ENCODE measurements at places on chromosomes 11 and 22.
A peak's percentile ranks its signal among the peaks of the same experiment; 100 is the strongest.

- DNase-seq = no peak
These were observed 4.5 kb upstream of the MYOD1 start for GRCh38 chr11:17714870-17715269.

DNA sequence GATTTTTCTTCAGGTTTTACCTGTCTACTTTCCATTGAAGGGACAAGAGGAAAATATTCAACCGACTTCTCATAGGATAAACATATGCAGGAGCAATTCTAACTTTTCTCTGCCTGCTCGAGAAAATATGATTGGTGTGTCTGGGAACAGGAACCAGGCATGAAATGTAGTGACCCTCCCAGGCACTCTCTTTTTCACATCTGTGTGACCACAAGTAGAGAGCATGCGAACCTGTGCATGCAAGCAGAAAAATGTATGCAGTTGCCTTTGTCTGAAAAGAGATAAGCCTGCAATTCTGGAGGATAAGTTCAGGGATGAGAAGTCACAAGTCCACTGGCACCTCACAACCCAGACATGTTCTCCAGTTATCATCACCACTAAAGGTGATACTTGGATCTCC, 583.5 kb upstream of the FAT3 start:
- no peak for DNase-seq

DNA sequence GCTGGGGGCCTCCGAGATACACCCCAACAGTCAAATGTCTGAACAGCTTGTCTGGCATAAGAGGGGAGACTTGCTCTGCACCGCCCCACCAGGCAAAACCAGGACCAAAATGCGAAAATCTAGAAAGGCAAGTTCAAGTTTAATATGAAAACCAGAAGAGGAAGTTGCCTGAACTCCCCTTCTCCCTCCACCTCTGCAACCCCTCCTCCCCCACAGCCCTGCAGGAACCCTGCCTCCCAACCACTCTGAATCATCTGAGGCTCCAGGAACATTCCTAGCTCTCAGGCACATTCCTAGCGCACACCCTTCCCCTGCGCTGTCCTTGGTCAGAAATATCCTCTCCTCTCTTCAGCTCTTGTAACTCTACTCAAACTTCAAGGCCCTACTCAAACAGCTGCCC, 36.7 kb downstream of the ISX start:
- DNase-seq = no peak

DNA sequence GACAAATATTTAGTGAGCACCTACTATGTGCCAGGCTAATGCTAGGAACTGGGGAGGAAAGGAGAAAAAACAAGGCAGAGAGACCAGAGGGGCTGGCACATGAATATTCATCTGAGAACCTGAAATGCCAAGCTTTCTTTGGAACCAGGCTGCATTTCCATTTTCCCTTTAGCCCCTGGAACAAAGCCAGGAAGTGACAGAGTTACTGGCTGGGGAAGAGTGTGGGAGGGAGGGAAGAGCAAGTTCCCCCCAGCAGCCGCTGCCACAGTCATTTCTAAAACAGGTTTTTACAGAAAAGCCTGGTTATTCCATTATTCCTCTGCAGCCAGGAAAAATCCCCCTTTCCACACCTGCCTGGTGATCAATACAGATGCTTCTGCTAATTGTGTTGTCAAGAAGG, 97.0 kb downstream of the SPON1 start:
- DNase-seq = no peak

DNA sequence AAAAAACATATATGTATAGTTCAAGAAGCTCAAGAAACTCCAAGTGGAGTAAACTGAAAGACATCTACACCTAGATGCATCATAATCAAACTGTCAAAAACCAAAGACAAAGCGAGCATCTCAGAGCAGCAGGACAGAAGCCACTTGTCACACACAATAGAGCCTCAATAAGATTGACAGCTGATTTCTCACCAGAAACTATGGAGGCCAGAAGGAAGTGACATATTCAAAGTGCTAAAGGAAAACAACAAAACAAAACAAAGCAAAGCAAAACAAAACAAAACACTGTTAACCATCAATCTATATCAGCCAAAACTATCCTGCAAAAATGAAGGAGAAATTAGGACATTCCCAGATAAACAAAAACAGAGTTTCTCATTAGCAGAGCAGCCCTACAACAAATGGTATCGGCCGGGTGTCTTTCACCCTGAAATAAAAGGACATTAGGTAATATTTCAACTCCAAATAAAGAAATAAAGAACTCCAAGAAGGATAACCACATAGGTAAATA, 65.8 kb upstream of the SEPTIN5 start:
- DNase-seq = no peak

GRCh38 chr11:103396237-103396636, 287.0 kb downstream of the DYNC2H1 start:
- no peak for DNase-seq

DNA sequence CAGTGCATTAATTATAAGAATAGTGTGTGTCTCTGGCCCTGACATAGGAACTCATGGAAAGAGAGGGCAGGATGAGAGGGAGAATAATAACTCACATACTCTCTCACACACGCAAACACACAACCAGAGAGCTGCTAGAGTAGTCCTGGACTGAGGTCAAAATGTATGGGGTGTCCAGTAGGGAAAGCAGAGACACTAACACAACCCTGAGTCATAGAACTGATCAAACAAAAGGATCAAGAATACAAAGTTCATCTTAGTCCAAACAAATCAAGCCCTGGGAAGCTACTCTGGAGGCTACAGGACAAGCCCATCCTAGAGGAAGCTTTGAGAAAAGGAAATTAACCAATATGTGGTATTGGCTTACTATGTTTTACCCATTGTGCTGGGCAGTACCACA, 178.5 kb upstream of the GUCY1A2 start:
- DNase-seq = no peak

GRCh38 chr11:60775420-60775961, 9.6 kb upstream of the MS4A10 start:
- peak; percentile 59 for DNase-seq

- no peak for DNase-seq
These were observed 27.7 kb downstream of the SUSD2 start for GRCh38 chr22:24209016-24209415.

- DNase-seq = no peak
These were observed 1.4 kb downstream of the SLC35C1 start for GRCh38 chr11:45806072-45806933.

GRCh38 chr11:70467201-70468085, 69.1 kb downstream of the CTTN start:
- DNase-seq = no peak

DNA sequence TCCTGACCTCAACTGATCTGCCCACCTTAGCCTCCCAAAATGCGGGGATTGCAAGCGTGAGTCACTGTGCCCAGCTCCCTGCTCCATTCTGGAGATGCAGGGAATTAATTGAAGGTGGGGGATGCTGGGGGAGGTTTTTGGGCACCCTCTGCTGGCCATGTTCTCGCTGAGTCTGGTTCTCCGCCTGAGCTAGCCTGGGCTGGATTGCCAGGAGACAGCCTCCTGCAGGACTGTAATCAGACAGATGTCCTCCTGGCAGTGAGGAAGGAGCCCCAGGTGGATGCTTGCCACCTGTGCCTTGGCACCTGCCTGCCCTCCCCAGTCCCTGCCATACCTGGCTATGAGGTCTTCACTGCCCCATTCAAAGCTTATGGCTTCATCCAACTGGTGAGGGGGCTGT, 5.4 kb downstream of the MTFP1 start:
- no peak for DNase-seq

GRCh38 chr22:50170453-50171318, at the start of gene PANX2:
TSS of gene PANX2 (plus strand) at chr22:50170731. CDS start at chr22:50170731, 0 bp downstream.
- DNase-seq = no peak

GRCh38 chr11:86747801-86748200, 52.5 kb upstream of the PRSS23 start:
- DNase-seq = no peak

DNA sequence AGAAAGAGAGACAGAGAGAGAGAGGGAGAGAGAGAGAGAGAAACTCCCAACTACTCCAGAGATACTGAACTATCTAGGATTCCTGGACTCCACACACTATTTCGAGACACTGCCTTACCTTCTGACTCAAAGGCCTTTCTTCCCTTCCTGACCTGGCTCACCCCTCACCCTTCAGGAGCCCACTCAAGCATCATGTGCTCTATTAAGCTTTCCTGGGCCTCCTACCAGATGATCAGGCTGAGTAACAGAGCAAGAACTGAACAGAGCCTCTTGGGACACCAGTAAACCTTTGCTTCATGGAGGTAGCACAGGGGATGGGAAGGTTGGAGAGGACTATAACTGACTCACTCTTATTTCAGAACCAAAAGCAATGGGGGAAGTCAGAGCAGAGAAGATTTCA, 31.4 kb downstream of the PLEKHA7 start:
- DNase-seq = no peak

DNA sequence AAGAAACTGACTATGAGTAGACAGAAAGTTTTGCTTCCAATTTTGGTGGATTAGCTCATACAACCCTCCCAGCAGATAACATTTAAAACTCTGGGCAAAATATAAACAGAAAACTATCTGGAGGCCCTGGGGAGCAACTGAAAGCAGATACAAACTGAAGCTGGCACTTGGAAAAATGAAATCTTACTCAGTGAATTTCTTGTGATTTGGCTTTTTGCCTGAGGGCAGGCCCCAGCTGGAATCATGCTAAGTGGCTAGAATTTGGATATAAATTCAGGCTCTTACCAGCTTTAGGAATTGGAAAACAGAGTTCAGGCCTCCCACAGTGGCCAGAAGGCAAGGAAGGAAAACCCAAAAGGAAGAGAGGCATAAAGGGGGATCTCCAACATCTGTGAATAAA, 85.8 kb downstream of the EFCAB6 start:
- DNase-seq = no peak

DNA sequence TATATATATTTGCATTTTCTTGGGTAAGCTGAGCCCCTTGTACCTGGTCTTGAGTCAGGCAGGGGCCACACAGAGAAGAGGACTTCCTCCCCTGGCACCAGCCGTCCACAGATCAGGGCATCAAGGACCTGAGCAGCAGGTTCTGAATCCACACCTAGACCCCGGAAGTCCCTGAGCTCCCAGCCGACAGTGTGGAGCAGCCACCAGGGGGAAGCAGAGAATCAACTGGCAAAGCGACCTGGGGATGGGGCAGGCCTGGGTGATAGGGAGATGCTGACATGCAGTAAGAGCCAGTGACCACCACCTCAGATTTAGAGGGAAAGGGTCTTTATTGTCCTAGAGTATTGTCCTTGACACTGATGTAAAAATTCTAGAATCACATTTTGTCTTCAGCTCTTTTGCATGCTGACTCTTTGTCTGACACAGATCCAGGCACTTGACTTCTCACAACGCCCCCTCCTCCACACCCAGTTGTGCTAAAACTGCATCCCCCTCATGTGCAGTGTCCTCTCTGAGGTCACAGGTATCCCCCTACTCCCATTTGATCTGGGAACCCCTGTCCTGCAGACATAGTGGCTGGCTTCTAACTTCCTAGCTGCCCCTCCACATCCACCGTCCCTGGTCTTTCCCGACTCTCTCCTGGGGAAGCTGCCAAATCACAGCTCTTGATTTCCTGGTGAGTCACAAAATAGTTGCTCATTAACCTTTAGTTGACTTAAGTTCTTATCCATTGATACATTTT, 109.3 kb downstream of the GGTLC2 start:
- peak; percentile 49 for DNase-seq

DNA sequence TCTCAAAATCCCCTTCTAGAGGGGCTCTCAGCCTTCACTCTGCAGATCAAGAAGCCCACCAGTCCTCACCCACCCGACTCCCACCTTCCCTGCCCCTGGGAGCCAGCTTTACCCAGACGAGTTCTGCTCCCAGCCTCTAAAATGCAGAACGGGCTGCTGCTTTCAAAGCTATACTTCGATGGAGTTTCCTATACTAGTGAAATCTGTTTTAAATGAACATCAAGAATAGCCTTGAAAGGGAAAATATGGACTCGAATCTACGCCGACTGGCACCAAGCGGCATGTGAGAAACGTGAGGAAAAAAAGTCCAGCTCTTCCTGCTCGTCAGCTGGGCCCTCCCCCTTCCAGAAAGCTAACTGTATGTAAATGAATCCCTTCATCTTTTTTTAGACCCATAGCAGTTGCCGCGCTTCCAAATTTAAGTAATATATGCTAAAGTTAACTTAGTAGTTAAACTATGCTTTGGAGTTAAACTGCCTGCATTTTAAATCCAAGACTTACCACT, 211.7 kb downstream of the NTM start:
- DNase-seq = no peak

DNA sequence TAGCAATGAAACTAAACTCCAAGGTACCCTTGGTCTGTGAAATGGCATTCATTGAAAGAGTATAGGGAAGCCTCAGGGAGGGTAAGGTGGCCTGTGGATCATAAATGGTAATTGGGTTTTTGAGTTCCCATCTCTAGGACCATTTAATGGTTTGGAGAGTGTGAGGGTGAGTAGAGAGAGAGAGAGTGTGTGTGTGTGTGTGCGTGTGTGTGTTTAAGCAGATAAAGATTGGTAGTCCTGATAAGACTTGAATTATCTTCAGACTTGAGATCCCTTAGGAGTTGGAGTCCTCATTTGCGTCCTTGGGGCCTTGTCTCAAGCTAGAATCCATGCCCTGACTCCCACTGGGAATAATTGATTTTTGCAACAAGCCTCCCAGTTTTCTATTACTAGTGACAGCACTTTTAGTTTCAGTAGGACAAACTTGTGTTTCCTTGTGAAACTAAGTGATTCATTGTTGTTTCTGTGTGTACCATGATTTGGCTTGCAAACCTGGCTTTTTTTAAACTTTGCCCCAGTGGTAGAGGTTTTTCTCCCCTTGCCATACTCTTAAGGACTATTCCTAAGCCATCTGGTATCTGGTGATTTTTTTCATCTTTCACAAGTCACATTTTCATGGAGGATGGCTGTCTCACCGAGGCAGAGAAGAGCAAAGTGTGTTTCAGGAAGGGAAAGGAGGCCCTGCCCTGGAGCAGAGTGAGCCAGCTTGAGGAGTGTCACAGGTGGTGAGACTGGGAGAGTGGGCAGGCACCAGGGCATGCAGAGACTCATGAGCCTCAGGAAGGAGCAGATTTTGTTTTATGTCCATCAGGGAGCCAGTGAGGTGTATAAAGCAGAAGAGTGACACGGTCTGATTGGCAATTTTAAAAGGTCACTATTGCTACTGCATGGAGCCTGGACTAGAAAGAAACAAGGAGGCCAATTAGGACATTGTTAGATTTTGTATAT, 26.7 kb downstream of the ALKBH3 start:
- no peak for DNase-seq

DNA sequence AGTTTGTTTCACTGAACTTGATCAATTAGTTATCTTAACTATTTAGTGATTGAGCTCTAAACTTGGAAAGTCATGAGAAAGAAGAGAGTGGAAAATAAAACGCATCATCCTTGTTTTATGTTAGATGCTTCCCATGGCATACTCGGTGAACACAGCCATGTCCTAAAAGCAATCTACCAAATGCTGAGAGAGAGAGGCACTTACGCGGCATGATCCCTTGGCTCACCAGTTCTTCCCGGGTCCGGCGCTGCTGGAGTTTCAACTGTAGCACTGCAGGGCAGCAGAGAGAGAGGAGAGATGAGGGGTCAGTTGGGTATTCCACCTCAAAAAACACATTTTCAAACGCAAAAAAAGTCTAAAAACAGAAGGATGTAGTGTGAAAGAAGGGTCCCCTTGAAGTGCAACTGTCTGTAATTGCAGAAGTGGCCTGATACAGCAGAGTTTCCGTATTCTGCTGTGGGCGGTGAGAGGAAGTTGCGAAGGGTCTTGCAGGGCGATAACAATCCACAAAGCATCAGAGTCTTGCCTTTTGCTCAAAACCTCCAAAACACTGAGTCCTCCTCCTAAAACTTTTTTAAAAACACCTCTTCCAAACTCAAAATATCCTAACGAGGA, 92.7 kb downstream of the SGSM3 start:
- DNase-seq = peak; percentile 28
